ENCODE measurements at places on chromosomes 3 and 15. TPM values are rescaled to one million over a fixed set of nuclear protein-coding genes. Genes with fewer than 3 reads are reported as not detected.

LRRC3B gene
- 51.3 TPM for total RNA-seq

ZNF717 gene
- total RNA-seq, result 22.3 TPM

DNA sequence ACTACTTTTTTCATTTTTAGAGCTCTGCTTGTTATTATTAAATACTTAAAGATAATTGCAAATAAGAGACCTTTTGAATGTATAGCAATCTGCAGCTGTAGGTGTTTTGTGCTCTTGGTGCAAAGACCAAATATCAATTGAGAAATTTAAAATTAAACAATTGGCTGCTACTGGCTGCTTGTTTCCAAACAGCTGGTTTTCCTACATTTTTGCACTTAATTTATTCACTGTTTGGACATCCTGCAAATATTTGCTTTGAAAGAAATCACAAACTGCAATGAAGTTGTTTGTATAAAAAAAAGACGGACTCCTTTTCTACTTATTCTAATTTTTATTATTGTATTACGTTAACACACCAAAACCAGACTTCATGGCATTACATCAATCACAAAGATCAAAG, 35.6 kb downstream of the MED12L start:
- no peak for DNase-seq

DNA sequence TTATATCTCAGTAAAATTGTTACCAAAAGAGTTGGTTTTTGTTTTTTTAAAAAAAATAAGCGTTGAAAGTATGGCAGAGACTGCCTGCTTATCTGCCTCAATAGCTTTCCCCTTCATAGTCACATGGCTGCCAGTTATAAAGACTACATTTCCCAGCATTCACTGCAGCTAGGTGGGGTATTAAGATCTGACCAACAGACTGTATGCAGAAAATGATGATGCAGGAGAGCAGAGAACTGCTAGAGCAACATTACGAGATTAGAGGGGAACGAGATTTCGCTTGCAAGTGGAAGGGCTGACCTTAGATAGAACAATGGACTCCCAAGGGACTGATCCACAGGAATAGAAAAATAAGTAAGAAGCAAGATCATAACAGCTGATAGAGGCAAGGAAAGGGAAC, 14.3 kb downstream of the RHOA start:
- no peak for DNase-seq

- peak; percentile 16 for DNase-seq
Observed at GRCh38 chr3:126014252-126014651, 45.3 kb downstream of the ROPN1B start.

NMNAT3 gene
- 2.3 TPM for total RNA-seq

DNA sequence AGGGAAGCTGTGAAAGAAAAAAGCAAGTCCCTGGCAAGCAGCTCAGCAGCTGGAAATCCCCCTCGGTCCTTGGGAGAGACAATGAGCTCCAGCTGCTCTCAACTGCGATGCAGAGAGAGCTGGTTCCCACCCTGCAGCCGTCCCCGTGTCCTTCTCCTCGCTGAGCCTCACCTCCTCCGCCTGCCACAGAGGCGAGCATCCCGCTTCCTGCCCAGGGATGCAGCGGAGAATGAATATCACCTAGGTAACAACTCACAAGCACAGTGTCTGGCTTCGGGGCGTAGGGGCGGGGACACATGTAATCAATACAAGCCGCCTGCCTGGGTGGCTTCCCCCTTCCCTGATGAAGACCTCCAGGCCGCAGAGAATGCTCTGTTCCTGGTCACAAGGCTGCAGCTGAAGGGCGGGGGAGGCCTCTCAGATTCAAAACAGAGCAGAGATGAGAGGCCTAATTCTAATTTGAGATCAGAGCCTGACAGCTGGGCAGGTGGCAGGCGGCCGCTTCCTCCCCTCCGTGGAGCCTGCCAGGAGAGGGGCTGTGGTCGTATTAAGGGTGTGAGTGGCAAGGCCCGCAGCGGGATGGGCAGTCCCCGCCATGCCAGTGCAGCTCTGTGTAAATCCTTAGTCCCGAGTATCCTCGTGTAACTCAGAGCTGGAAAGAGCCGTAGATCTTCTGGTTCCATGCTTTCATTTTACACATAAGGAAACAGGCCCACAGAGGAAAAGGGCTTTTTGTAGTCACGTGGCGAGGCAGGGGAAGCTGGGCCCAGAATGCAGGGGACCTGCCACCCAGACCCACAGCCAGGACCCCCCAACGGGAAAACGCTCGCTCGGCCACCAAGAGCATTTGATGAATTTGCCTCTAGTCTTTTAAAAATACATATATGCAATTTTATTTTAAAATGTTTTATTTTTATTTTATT, 24.3 kb downstream of the ZDHHC19 start:
- no peak for DNase-seq

TPRG1 gene
- total RNA-seq, result 0.94 TPM

GRCh38 chr15:29601811-29602210, 220.5 kb downstream of the TJP1 start:
- DNase-seq, result no peak

DNA sequence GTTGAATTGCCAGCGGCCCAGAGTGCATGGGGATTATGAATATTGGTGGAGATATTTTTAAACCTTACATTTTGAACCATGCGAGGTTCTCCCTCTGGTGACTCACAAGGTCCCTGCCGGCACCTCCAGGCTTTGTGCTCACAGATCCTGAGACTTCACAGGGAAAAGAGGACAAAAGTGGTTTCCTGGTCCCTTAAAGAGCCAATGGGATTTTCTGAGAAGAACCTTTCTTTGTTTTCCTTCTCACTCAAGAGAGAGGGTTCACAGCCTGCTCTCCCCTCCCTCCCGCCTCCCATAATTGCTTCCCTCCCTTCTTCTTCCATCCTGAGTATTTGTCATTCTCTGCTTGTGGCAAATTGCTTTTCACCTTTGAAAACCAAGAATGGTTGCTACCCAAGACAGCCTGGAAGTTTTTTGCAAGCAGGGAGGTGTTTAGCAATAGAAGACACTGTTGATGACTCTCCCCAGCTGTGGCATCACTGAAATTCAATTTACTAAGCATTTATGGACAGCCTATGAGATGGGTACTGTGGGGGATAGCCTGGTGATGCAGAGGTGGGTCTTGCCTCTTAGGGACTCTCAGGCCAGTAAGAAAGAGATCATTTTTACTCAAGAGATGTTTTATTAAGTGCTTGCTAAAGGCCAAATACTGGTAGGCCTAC, 76.6 kb downstream of the CPN2 start:
- DNase-seq, result no peak

Data from occipital lobe (tissue), 3 donors.